ENCODE measurements at places on chromosomes 2 and 18.

DNA sequence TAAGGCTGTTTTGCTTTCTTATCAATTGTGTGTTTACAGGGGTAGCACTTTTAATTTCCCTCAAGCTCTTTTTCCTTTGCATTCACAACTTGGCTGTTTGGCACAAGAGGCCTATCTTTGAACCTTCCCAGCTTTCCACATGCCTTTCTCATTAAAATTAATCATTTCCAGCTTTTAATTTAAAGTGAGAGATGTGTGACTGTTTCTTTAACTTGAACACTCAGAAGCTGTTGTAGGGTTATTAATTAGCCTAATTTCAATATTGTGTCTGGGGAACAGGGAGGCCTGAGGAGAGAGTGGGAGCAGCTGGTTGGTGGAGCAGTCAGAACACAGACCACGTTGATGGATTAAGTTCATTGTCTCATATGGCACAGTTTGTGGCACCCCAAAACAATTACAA is 4.7 kb downstream of the ASB1 start:
- DNase-seq = no peak

GRCh38 chr18:25392192-25392591 is 40.2 kb upstream of the ZNF521 start:
- DNase-seq = no peak

DNA sequence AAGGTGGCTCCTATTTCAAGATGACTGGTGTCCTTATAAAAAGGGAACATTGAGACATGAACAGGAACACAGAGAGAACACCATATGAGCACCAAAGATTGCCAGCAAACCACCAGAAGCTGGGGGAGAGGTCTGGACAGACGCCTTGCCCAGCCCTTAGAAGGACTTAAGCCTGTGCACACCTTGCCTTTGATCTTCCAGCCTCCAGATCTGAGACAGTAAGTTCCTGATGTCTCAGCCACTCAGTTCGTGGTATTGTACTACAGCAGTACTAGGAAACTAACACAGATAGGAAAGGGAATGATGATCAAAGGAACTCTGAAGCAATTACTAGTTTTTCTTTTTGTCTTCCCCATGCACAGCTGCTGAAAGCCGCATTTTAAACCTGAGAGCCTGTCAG is 137.3 kb upstream of the FHL2 start:
- no peak for DNase-seq

- DNase-seq = no peak
Observed at GRCh38 chr2:118097657-118098056, 9.4 kb downstream of the INSIG2 start.

DNA sequence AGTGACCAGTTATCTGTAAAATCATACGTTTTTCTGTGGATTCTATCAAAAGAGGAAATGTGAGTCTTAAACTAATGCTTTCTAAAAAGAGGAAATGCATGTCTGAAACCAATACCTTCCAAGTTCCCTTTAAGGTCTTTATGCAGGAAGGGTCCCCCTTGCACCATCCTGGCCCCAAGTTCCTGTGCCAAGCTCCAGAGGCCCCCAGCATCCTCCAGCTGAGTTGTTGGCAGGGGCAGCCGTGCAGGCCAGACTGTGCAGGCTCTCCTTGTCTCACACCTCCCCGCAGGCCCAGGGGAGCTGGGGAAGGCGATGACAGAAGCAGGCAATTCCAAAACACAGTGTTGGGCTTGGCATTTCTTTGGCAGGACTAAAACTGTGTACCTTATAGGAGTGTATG is 39.2 kb downstream of the DPYSL5 start:
- DNase-seq = no peak

- no peak for DNase-seq
Observed at GRCh38 chr18:55179425-55179824, 220.2 kb upstream of the CCDC68 start.

GRCh38 chr18:46009125-46009840 is 42.2 kb upstream of the EPG5 start:
- DNase-seq = no peak

- DNase-seq = no peak
Observed at GRCh38 chr2:184908966-184909365, 310.6 kb downstream of the ZNF804A start.
